DMS79 treated with DMSO at 0.1 percent for 48 hours (cell line): ENCODE measurements at places on chromosomes 7 and 10.
A peak's percentile ranks its signal among the peaks of the same experiment; 100 is the strongest.

- DNase-seq: no peak
Measured at GRCh38 chr7:74174606-74175082, 488 bp downstream of the EIF4H start.

DNA sequence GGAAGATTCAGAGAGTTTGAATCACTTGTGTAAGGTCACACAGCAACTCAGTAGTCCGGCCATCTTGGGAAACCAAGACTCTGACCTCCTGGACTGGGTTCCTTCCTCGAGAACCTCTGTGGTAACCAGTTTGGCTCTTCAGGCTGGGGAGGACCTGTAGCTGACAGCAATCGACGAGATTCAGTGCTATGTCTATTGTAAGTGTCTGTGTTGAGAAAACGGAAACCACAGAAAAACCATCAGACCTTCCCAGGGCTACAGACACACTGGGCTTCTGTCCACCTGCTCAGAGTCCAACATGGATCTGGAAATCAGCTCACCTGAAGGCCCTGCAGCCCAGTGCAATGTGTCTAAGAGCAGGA, 403.7 kb downstream of the RPS24 start:
- DNase-seq: no peak

- DNase-seq: no peak
Measured at GRCh38 chr10:6464862-6465430, 115.1 kb downstream of the PRKCQ start.

GRCh38 chr10:113369365-113369694, 183.5 kb upstream of the HABP2 start:
- DNase-seq: no peak

- DNase-seq: no peak
Measured at GRCh38 chr7:831596-832166, 595 bp upstream of the SUN1 start.

- no peak for DNase-seq
Measured at GRCh38 chr10:6059506-6059905, 2.7 kb downstream of the IL2RA start.

DNA sequence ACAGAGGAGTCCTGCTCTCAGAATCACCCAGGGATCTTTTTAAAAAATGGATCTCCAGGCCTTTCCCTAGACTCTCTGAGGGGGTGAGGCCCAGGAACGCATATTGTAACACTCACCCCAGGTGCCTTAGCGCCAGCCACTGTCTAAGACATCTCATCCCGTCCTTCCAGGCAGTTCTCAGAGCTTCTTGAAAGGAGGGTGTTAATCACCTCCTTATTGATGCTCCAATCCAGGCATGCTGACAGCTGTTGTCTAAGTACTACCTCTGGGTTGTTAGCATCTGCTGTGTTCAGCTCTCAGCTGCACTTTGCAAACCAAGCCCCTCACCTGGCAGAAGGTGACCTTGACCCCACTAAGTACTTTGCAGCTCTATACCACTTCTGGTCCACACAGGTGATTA, 36.0 kb downstream of the KIAA1549 start:
- DNase-seq: peak; percentile 52

DNA sequence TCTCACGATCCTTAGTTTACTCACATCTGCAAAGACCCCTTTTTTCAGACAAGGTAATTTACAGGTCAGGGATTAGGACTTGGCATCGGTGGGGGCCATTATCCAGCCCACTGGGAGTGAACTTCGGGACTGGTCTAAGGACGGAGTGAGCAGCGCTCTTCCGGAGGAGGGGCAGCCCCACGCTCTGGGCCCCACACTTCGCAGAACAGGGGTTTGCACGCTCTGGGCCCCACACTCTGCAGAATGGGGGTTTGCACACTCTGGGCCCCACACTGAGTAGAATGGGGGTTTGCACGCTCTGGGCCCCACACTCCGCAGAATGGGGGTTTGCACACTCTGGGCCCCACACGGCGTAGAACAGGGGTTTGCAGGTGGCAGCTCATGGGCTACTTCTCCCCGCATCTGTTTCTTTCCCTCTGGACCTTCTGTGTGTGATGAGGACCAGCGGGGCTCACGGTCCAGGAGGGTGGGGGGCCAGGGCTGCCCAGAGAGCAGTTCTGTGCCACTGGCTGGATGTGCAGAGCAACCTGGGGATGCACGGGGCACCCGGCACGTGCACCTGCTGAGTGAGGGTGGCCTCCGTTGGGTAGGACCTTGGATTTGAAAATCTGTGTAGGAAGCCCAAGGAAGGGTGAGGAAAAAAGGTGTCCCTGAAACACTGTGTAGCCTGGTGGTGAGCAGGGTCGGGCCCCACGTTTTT, 134.8 kb downstream of the WDR37 start:
- DNase-seq: no peak

DNA sequence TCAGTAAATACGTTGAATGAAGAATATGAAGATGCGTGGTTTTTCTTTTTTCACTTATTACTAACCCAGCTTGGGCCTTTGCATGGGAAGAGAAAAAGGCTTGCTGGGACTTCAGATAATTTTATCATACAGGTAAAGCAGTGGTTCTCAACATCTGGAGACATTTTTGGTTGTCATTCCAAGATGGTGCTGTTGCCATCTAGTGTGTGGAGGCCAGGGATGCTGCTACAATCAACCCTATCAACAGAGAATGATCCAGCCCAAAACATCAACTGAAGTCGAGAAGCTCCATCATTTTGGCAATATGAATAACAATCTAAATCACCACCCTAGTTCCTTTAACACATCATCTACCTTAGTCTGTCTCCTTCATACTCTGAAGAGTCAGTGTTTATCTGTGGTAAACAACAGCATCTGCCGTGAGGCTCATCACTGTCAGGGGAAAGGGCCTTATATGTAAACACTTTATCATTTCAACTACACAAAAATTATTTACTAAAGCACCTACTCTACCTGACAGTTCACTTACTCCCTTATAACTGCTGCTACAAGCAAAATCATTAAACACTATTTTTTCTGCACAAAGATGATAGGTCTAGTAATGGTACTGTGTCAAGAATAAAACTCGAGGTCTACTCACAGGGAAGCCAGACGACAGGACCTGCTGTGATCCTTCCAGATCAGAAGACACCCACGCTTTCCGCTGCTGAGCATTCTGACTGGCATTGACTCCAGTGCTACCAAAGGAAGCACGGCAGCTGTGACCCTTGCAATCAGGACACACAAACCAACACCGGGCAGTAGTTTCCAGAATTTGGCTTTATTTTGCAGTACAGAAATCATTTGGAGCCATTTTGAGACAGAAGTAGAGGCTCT, 48.6 kb downstream of the GDI2 start:
- no peak for DNase-seq

GRCh38 chr7:135538376-135538775, 19.3 kb upstream of the NUP205 start:
- DNase-seq: no peak

GRCh38 chr7:28346676-28347363, 65.5 kb upstream of the CREB5 start:
- no peak for DNase-seq

DNA sequence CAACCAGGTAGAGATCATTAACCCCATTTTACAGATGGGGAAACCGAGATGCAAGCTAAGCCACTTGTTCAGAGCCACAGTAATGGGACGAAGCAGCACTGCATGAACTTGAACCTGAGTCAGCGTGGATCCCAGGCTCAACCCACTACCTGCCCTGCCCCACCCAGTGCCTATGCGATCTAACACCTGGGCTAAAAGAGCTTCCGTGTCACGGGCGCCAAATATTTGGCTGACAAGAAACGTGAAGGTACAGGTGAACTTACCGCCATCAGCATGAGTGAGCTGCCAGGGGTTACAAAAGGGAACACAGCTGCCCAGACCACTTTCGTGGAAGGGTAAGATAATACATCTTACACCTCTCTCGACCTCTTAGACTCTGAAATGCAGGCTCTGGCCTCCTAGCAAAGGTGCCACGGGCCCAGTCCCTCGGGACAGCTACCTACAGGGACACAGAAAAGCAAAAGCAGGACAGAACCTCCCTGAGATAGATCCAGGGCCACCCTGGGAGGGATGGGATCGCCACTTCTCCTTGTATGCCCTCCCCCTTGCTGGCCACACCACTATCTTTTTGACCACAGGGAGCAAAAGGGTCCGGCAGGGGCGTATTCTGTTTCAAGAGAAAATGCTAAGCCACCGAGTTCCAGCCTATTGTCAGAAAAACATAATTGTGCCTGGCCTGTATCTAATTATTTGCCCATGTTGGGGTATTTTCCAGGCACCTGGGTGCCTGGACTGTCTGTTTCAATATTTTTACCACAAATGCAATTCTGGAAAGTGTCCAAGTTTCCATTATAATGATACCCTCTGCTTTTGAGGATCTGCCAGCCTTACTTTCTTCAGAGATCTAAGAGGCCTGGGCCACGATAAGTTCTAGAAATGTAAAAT, 6.4 kb downstream of the CHST15 start:
- peak; percentile 27 for DNase-seq

- DNase-seq: peak; percentile 99
Measured at GRCh38 chr7:130365511-130366441, 14.5 kb upstream of the CPA1 start.

DNA sequence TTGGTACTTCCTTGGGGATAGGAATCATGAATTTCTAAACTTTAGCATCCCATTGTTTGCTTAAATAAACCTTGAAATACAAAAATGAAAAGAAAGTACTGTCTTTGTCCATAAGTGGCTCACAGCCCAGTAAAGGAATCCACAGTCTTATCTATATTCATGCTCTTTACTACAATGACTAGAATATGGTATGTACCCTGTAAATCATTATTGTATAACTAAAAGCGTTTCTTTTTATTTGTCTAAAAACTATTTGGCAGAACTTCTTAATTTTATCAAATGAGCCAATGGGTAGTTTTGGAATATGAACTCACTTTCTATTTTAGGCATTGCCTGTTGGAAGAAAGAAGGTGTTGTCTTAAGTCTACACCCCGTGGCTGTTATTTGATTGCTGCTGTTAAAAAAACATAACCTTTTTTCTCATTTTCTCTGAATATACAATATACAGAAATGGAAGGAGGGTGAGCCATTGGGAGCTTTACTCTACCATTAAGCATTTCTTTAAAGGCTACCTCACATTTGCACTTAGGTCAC, 12.4 kb upstream of the STRIP2 start:
- DNase-seq: no peak

- no peak for DNase-seq
Measured at GRCh38 chr10:572696-573095, 116.8 kb downstream of the DIP2C start.

DNA sequence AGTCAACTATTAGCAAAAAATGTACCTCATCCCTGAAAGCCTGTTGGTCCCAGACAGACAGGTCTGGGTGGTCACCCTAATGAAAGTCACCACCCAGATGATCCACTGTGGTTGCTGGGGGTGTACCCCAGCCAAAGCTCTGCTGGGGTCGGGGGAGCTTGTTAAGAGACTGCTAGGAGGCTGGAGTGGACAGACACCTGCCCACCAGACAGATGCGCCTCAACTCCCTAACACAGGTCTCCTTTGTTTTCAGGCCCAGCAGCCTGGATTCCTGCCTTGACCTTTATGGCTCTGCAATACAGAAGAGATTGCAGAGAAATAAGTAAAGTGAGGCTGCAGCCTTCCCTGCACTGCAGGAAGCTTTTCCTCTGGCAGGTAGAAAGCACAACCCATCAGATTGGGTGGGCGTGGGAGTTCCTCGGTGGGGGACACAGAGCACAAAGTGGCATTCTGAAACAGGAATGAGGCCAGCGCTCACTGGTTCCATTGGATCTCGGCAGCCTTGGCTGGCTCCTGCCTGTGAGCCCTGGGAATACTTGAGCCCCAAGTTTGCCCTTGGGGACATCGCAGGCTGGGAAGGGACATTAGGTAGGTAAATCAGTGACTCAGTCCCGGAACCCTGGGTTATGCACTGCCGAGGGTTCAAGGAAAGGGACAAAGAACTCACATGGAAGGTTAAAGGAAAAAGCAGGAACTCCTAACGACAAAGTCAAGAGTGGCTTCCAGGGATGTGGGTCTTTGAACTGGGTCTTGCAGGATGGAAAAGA, 18.0 kb upstream of the ZNF488 start:
- no peak for DNase-seq

- no peak for DNase-seq
Measured at GRCh38 chr10:4939224-4940072, 23.8 kb upstream of the AKR1C1 start.

DNA sequence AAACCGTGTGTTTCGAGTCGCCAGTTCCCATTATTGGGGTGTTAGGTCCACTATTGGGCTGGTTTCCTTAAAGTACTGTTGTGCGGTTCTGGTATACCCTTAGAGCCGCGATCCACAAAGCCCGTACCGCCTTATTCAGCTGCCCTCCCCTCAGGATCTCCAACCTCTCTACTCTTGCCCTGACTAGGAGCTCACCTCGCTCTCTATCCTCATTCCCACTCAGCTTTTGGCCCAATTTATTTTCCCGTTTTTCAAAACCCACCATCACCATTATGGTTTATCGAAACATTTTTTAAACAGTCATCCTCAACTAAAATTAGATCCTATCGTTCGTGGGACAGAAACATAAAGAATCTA, 461 bp upstream of the ETV1 start:
- DNase-seq: peak; percentile 63

DNA sequence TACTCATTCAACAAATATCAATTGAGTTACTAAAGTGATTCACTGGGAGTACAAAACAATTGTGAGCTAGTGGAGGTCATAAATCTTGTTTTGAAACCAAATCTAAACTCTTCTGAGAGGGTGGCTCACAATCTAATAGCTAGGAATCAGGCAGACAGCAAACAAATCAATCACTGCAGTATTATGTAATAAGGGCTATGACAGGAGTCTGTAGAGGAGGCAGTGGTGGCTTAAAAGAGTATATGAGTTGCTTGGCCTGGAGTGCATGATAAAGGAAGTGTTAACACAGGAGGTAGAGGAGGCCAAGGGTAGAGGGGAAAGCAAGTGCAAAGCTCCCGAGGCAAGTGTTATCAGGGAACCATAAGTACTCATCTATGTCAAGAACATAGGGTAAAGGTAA, 16.5 kb downstream of the MYPN start:
- DNase-seq: no peak

DNA sequence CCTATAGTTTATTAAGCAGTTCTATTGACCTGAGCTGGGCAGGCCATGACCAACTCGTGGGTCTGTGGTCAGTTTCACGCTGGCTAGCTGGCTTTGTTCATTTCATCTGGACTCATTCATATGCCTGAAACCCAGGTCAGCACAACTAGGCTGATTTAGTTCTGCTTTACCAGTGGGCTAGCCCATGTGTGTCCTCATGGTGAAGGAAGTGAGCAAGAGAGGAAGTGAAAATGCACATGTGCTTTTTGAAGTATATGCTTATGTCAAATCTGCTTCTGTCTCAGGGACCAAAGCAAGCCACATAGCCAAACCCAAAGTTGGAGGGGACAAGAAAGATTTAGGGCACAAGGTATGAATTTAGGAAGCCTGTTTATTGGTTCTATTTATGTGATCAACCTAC, 154.5 kb downstream of the RNF133 start:
- no peak for DNase-seq

- DNase-seq: no peak
Measured at GRCh38 chr7:1670894-1671593, 967 bp downstream of the ELFN1 start.

GRCh38 chr10:5538446-5538845, 13.7 kb downstream of the CALML3 start:
- DNase-seq: no peak

- DNase-seq: no peak
Measured at GRCh38 chr10:129871966-129872365, 92.1 kb downstream of the EBF3 start.

- no peak for DNase-seq
Measured at GRCh38 chr7:131067220-131067619, 260.5 kb upstream of the MKLN1 start.

GRCh38 chr10:83917537-83918506, 221.5 kb upstream of the GHITM start:
- DNase-seq: no peak
